ENCODE measurements at places on chromosomes 4 and X.

GRCh38 chrX:46575991-46576392 is 2.4 kb downstream of the CHST7 start:
- DNase-seq, result no peak

- DNase-seq, result no peak
Measured at GRCh38 chr4:76277667-76278066, 26.1 kb downstream of the FAM47E start.

DNA sequence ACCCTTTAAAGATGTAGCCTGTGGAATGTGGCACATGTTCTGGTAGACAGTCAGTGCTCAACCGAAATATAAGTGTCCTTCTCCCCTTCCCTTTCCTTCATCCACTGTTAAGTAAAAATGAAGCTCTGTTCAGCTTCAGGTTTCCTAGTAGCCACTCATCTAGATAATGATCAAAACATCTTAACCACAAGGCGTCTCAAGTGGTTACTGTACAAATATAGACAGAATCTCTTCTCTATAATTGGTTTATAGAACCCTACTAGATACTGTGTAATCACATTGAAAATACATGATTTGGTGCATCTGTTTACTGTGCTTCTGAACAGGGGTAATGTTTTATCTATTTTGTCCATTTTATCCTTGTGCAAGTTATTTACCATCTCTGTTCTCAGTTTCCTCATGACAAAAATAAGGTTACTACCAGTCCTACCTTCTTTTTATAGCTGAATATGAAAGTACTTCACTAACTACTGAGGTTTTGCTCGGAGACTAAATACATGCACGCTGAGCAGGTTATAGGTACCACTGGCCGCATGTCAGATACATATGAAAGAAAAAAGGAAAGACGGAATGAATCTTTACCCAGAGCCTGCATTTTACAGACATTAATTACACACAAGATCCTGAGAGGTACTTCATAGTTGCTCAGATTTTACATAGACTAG is 20.3 kb upstream of the SLC25A4 start:
- no peak for DNase-seq

DNA sequence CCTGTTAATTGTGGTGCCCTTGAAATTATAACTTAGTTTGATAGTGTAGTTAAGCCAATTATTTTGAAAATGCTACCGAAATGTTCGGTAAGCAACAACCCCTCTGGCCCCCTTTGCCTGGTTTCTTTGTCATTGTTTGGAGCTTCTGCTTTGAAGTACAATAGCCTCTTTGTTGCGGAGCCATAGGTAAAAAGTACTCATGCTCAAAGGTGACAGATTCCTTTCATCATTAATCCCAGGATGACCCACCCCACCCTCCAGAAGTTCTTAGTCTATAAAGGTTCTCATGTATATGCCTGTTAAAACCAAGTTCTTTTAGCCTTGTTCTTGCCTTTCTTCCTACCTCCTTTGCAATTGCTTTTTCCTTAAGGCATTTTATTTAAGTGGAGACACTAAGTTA is 42.4 kb upstream of the SMARCAD1 start:
- DNase-seq, result no peak

GRCh38 chrX:1281521-1281920 is 12.9 kb downstream of the CSF2RA start:
- no peak for DNase-seq

DNA sequence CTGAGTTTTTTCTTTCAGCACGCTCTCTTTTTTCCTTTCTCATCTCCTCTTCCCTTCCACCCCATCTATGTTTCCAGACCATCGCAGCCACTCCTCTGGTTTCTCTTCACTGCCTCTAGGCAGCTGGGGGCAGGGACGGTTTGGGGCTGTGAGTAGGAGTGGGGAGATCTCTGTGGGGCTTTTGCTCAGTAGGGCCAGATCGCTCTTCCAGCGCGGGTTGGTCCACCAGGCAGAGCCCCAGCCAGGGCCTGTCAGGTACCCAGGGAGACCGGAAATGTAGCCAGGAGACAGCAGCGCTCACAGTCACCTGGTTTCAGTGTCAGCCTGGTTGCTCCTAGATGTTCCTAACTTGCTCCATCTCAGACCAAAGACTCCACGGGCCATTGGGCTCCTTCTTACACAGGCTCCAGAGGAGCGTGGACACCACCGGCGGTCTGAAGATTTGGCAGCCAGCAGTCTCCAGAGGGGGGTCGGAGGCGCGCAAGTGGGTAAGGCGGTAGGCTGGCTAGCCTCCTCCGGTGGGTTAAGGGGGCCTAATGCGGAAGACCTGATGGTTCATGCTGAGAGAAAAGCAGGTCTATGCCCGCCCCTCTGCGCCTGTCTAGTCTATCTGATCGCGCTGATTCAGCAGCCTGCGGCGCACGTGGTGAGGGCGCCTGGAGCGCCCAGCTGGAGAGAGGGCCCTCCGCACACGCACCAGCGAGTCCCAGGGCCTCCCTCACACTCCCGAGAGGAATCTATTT is 1.8 kb downstream of the FGF5 start:
- no peak for DNase-seq

DNA sequence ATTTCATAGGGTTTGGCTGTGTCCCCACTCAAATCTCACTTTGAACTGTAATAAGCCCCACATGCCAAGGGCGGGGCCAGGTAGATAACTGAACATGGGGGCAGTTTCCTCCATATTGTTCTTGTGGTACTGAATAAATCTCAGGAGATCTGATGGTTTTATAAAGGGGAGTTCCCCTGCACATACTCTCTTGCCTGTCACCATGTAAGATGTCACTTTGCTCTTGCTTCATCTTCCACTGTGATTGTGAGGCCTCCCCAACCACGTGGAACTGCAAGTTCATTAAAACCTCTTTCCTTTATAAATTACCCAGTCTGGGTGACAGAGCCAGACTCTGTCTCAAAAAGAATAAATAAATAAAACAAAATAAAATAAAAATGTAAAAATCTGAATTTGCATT is 95.9 kb downstream of the PDS5A start:
- no peak for DNase-seq

DNA sequence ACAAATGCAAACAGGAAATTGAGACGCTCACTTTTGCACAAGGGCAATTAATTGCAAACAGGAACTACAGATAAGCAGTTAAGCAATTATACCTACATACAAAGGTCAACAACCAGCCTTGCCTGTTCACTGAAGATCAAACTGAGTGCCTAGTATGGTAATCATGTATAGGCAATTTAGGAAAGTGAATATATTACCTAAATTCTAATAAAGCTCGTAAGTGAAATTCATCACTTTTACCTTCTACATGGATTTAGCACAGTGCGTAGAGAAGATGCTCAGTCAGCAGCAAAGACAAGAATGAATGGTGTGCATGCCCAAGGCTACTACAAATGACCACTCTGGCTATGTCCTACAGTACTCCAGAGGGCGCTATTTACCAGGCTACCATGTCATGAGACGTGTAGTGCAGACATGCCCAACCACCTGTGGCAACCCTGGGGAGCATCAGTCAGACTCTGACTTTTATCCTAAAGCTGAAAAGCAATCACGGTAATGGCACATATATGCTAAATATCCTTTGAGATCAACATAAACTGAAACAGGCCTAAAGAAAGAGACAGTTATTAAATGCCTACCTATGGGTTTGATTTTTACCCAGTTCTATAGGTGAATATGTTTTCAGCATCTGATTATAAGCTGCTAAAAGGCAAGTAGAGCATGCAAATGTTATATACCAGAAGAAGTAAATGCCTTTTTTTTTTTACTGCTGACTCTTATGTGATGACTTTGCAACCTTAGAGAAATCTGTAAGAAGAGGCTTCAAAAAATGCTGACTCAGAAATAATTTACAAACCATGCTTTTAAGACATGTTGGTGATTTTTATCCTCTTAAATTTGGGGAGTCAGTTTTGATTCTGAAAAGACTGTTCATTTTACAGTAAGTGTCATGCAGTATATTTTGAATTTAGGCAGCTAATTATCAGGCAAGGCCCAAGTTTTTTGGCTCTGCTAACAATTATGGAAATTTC is 178.0 kb downstream of the PPP3CA start:
- peak; percentile 13 for DNase-seq

- no peak for DNase-seq
Measured at GRCh38 chrX:150436195-150436594, 73.1 kb downstream of the MAMLD1 start.

- no peak for DNase-seq
Measured at GRCh38 chrX:153966283-153966688, 5.3 kb downstream of the HCFC1 start.

DNA sequence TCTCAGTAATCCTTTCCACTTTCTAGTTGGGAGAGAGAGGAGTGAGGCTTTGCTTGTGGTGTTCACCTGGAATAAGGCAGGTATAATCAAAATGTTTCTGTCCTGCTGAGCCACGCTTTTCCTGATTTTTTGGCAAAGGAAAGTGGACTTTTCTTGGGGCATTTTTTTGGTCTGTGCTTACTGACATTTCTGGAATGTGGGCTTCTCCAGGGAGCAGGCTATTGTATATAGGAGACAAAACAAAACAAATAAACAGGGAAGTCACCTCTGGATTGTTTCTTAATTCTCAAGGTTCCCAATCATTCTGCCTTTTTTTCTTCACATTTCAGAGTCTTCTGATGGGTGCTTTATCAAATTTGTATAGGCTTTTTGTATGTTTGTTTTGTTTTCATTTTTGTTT is 25.7 kb upstream of the RP2 start:
- no peak for DNase-seq

DNA sequence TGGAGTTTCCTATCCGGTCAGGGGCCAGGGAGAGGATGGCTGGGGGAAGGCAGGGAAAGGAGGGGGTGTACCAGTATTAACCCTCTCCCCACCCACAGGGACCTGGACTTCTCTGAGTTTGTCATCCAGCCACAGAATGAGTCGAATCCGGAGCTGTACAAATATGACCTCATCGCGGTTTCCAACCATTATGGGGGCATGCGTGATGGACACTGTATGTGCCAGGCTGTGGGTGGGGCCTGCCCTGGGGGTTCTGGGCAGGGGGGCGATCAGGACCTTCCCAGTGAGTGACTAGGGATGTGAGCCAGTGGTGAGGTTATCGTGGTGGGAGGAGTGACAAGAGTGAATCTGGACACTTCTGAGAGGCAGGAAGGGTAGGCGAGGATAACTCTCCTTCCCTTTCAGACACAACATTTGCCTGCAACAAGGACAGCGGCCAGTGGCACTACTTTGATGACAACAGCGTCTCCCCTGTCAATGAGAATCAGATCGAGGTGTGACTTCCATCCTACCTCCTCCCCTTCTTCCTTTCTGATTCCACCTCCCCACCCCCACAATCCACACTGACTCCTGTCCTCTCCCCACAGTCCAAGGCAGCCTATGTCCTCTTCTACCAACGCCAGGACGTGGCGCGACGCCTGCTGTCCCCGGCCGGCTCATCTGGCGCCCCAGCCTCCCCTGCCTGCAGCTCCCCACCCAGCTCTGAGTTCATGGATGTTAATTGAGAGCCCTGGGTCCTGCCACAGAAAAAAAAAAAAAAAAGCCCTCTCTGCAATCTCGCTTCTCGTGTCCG is 14.6 kb downstream of the USP11 start:
- DNase-seq, result no peak
